ENCODE measurements at places on chromosomes 3 and 15.

GRCh38 chr15:71245588-71245987 is 130.3 kb downstream of the THSD4 start:
- no peak for DNase-seq

DNA sequence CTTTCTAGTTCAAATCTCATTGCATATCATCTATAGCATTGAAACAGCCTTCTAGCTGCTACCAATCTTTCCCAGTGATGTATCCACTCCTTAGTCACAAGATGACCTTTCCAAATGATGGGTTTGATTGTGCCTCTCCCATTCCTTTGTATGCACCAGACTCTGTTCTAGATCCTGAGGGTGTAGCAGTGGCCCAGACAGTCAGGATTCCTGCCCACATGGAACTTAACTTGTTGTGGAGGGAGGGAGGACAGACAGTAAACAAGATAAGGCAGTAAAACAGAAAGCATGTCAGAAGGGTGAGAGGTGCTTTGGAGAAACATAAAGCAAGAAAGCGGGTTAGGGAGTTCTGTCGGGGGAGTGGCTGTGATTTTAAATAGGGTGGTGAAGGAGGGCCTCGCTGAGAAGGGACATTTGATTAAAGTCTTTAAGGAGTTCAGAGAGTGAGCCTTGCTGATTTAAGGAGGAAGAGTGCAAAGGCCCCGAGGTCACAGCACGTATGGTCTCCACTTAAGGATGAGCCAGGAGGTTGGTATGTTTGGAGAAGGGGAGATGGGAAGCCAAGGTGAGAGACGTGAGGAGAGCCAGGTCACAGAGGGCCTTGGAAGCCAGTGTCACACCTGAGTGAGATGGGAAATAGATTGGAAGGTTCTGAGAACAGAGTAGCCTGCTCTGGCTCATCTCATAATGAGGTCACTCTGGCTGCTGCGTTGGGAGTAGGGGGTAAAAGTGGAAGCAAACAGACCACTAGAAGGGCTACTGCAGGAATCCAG is 38.3 kb downstream of the FAM43A start:
- DNase-seq, result no peak

GRCh38 chr15:99404454-99404853 is 153.2 kb downstream of the LRRC28 start:
- no peak for DNase-seq

- DNase-seq, result no peak
Measured at GRCh38 chr3:50204804-50205412, at the start of gene SLC38A3. TSS of gene SLC38A3 (plus strand) at chr3:50205271. CDS start at chr3:50214200, 8,929 bp downstream.

DNA sequence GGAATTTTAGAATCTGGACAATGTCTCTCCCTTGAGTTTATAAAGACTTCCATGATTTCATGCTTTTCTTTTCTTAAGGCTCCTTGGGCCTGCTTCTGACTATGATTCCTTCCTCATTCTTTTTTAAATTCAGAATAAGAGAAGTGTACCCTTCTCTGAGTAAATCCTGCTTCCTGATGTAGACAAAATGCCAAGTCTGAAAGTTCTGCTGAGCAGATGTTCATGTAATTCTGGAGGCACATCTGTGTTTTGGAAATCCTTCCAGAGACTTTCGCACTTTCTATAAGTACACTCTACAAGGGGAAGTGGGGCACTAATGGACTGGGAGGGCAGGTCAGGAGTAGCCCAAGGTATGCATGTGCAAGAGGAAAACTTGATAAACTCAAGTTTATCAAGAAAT is 24.8 kb downstream of the TPM1 start:
- DNase-seq, result no peak

GRCh38 chr15:42604894-42605744 is 29.7 kb downstream of the STARD9 start:
- peak; percentile 11 for DNase-seq

GRCh38 chr15:78050826-78051225 is 26.7 kb downstream of the TBC1D2B start:
- DNase-seq, result peak; percentile 38

- no peak for DNase-seq
Measured at GRCh38 chr3:172634948-172635347, 75.9 kb downstream of the NCEH1 start.

DNA sequence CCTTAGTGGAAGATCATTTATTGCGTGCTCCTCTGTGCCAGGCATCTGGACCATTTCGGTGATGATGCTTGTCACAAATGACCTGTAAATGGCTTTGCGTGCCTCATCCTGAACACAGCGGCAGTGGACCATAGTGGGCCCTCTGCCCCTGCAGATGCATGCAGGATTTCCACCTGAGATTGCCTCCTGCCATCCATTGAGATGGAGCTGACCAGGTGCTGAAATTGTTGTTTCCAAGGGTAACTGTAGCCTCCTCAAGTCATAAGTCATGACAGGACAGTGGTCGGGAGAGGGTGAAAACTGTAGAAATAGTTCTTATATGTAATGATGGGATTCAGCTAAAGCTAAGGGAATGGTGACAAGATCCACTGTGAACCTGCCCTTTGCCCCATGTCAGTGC is 35.5 kb downstream of the CLSTN2 start:
- no peak for DNase-seq

- peak; percentile 77 for DNase-seq
Measured at GRCh38 chr3:71723452-71724170, 1.6 kb downstream of the EIF4E3 start.

- no peak for DNase-seq
Measured at GRCh38 chr3:153577059-153577736, 415.2 kb downstream of the RAP2B start.

GRCh38 chr3:85255949-85256348 is 297.2 kb downstream of the CADM2 start:
- DNase-seq, result no peak
